Ureter (tissue), 1 donor: ENCODE measurements at places on chromosomes 16 and 17. TPM values are rescaled to one million over a fixed set of nuclear protein-coding genes. Genes with fewer than 3 reads are reported as not detected.
A peak's percentile ranks its signal among the peaks of the same experiment; 100 is the strongest.

DNA sequence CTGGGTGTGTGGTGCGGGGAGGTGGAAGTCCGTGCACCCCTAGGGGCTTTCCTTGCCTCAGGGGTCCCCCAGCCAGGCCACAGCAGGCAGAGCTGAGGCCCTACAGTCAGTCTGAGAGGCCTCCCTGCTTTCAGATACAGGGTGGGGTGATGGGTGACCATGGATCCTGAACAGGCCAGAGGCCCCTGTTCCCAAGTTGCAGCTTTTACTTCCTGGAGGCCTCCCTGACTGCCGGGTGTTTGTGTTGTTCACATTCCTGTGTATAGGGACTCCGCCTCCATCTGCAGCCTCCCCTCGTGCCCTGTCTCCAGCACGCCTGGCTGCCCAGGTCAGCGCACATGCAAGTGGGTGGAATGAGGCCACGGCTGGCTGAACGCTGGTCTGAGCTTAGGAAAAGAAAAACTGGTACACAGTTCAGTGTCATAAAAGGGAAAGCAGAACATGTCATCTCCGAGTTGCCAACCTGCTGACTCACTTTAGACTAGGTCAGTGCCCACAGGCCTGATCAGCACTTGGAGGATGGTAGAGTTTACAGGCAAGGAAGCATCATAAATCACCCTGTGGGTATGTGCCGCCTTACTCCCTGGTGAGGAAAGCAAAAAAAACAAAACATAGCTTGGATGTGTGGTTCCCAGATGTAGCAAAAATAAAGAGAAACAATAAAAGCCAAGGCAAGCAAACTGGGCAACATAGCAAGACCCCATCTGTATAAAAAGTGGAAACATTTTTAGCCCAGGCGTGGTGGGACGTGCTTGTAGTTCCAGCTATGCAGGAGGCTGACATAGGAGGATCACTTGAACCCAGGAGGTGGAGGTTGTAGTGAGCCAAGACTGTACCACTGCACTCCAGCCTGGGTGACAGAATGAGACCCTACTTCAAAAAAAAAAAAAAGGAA lies 6.2 kb upstream of the SLC7A6 start:
- DNase-seq: peak; percentile 79

- DNase-seq: no peak
These were observed 1.7 kb downstream of the USP32 start for GRCh38 chr17:60390186-60390585.

- DNase-seq: peak; percentile 49
These were observed 8.1 kb upstream of the PPP1R27 start for GRCh38 chr17:81842725-81843504.

GRCh38 chr16:76197900-76198299 lies 79.3 kb upstream of the CNTNAP4 start:
- no peak for DNase-seq

DNA sequence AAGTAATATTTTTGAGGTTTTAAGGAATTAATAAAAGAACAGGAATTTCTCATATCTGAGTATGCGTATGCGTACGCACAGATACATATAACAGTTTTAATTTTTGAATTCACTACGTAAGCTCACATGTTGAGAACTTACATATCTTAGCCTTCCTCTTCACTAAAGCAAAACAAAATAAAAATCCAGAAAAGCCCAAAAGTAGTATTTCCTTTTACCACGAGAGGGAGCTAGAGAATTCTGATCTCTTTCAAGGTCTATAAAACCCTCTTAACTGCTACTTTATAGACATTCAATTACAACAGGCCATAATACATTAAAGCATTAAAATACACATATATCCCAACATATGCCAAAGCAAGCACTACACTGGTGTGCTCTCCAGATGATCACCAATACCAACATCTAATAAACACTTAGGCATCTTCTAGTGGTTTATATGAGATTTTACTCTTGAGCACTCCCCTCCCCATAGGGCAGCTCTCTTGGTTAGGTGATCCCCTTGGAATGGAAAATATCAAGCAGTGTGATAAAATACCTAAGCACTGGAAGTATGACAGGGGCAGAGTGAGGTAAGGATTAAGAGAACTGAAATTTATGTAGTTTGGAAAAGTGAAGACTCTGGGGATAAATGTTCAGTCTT lies 94.0 kb downstream of the SKAP1 start:
- no peak for DNase-seq

DNA sequence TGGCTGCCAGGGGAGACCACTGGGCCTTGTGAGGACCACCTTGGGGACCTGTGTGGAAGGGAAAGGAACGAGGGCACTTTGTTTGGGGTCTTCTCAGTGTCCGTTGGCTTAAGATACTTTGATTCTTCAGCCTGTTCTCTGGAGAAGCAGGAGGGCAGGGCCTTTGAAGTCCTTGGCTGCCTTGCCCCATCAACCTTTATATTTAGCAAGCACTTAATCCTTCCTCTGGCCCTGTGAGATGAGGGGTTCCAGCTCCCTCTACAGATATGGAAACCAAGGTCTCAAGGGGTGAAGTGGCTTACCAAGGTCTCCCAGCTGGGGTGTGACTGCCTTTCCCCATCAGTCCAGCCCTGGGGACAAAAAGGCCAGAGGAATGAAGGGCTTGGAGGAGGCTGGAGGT lies 28.5 kb downstream of the TTYH2 start:
- no peak for DNase-seq

SMTNL2 gene
- 2.0 TPM for total RNA-seq

MYH3 gene
- 6.2 TPM for total RNA-seq

HOXB13 gene
- not detected for total RNA-seq
